ENCODE measurements at places on chromosomes 3 and 15.

DNA sequence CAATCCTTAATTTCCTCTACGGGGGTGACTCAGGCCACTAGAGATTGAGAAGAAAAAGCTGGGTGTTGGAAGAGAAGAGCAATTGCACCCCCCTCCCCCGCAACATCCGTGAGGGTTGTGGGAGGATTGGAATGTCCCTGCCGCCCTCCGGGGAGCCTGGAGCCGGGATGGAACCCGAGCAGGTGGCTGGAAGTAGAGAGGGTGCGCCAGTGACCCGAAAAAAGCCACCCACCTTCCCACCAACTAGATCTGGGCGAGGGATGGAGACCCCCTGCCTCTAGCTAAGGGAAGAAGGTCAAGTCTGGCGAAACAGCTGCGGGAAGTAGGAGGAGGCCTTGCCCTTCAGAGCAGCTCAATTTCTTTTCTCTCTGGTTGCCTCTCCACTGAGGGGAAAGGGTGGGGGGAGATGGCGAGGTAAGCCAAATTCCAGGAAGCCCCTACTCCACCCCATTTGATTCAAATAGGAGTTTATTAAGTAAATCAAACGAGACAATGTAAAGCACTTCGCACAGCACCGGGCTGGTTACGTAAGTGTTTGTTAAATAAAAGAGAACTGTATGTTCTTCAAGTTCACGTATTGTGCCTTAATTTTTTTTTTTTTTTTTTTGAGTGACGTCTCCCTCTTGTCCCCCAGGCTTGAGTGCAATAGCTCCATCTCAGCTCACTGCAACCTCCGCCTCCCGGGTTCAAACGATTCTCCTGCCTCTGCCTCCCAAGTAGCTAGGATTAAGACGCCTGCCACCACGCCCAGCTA, 1.1 kb upstream of the WWTR1 start:
- peak; percentile 81 for DNase-seq

GRCh38 chr3:168029705-168030104, 66.0 kb downstream of the GOLIM4 start:
- DNase-seq, result no peak

DNA sequence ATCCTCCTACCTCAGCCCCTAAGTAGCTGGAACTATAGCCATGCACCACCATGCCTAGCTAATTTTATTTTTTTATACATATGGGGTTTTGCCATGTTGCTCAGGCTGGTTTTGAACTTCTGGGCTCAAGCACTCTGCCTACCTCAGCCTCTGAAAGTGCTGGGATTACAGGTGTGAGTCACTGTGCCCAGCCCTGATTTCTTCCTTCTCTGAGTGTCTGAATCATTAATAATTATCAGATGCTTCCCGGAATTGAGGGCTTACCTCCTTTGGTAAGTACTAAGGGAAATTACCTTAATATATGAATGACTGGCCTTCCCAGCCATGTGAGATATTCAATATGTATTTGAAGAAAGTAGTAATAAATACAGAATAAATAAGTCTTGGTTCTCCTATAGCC, 7.2 kb downstream of the CLPX start:
- DNase-seq, result no peak

DNA sequence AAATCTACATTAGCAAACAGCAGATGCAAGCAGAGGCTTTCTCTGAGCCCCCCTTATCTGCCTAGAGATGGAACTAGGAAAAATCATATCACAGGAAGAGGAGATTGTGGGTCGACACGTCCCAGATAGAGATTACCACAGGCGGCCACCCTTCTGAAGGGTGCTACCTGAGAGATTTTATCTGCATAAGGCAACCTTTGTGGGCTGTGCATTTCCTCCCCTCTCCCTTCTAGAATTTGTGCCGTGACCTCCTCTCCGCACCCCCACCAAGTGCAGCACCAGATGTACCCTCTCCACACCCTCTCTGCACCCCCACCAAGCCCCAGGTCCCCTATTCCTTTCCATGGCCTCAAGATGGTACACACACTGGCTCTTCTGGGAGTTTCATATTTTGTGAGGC, 27.4 kb downstream of the METTL6 start:
- DNase-seq, result no peak

DNA sequence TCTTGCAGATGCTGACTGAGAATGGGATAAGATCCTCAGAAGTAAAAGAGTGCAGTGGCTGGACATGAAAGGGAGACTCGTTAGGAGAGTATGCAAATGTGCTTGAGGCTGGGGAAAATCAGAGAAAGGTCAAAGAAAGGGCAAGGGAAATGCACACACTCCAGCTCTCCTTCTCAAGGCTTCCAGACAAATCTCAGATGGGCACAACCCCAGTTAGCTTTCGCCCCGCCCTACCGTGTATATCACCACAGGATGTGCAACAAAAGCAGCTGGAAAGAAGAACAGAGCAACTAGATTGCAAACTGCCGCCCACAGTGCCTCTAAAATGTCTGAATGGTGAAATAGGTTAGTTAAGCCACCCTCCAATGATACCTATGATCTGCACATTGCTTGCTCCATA, 63.9 kb downstream of the CERS3 start:
- no peak for DNase-seq

GRCh38 chr3:11072631-11073030, 80.1 kb downstream of the SLC6A1 start:
- DNase-seq, result no peak

DNA sequence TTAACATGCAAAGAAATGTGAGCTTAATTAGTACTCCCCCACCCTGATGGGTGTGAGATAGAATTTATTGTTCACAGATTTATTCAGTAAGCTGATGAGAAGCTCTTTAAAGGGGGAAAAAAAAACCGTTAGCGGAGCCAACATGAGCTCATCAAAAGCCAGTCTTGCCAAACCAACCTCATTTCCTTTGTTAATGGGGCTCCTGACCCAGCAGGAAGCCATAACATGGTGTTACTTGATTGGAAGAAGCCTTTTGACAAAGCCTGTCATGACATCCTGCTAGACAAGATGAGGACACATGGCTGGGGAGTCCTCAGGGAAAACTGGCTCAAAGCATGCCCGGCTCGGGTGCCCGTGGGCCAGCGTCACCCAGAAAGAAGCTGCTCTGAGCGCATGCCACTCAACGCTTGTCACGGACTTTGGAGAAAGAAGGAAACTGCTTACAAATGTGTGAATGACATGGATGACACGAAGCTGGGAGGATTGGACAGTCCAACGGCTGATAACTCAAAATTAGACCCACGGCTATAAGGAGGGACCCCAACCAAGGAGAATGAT, 64.6 kb downstream of the SLCO2A1 start:
- DNase-seq, result no peak

DNA sequence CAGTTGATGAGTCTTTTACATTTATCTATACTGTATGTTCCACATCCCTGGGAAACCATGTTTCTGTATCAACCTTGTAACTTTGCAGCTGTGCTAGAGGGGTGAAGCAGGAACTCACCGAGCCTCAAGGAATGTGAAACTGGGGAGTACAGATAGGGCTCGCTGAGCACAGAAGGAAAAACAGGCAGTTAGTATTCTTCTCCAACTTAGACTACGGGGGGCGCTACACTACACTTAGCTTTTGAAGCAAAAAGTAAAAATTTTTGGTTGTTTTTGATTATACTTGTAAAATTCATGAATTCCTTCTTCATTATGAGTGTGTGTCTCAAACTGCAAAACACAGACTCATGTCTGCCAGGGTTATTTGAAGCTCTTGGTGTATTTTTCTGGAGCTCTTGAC, 132.7 kb upstream of the RGMA start:
- DNase-seq, result no peak

- DNase-seq, result no peak
These were observed 7.5 kb upstream of the ST3GAL6 start for GRCh38 chr3:98755601-98756000.

DNA sequence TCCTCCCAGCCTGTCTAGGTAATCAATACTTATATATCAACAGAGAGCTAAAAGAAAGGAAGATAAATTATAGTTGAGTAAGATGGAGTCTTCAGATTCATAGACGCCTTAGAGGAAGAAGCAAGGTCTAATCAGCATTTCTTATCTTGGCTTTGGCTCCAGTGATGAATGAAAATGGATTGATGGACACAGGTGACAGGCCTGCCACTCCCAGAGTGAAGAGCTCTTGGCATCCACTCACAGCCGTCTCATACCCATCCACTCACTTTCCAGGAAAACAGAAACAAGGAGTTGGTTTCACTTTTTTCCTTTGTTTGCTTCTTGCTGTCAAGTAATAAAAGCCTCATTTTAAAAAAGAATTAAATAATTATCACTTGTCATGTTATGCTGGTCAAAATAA, 168.2 kb downstream of the MFSD1 start:
- DNase-seq, result no peak

DNA sequence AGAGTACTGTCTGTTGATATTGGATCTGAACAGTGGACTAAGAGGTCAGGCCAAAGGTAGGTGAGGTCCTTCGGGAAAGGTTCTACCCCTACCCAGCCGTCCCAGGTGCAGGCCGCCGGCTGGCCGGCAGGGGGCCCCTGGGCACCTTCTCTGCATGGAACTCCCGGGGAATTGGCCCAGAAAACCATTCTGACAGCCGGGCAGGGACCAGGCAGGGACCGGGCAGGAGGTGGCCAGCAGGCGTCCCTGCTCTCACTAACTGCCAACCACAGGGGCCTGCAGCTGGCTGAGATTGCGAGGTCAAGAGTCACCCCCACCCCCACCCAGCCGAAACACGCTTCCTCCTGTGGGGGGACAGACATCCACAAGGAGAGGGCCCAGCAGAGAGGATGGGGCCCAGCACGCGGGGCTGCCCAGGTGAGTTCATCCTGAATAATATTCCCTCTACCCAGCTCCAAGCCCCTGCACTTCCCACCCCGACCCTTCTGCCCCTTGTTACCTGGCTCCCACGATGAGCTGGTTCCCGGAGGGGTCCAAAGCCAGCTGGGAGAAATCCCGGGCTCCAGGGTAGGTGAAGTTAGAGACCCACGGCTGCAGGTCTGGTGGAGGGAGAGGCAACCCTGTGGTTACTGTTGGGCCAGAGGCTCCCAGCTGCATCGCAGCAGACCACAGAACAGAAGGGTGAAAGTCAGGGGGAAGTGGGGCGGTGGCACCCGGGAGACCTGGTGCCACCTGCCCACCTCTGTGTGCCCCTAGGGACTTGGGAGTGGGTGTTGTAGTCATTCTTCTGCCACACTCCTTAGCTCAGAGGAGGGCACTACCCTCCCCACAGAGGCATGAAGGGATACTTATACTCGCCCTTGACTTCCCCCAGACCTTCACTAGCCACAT, 84.4 kb downstream of the SEMA5B start:
- peak; percentile 38 for DNase-seq

- DNase-seq, result peak; percentile 79
These were observed 12.8 kb upstream of the CSRNP1 start for GRCh38 chr3:39166134-39166710.

DNA sequence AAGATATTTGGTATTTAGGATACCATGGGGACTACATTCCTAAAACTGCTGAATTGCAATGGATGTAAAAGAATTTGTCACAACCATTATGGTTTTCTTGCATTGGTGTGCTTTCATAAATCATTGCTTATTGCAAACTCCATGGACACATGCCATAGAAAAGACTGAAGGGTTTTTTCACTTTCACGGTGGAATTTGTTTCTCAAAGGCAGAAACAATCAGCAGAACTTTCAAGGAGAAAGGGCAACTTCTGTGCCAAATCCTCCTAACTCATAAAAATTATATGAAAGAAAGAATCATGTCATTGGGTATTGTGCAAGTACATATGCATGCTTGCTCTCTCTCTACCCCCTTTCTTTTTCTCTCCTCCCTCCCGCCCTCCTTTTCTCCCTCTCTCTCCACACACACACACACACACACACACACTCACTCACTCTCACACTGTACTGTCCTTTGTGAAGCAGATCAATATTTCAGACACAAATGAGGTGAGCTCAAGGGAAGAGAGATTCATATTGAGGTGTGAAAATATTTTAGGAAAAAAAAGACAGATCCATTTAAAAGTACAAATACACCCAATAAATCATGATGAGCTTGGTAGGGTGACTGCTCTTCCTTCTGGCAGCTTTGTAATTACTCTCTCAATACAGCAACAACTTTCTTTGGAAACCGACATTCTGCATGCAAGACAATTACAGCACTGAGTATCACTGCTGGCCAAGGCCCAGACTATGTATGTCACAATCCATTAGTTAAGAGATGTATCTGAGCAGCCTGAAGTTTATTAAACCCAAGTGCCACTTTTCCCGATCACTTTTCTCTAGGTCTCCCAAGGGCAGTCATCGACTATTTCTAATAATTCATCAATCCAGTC, 492.6 kb downstream of the TUSC7 start:
- no peak for DNase-seq

GRCh38 chr3:149581681-149582370, 76.0 kb downstream of the WWTR1 start:
- peak; percentile 75 for DNase-seq

Measured in SW 1271 (cell line).